ENCODE measurements at places on chromosomes 12 and 14. TPM values are rescaled to one million over a fixed set of nuclear protein-coding genes. Genes with fewer than 3 reads are reported as not detected.

- H3K27ac ChIP-seq, result no peak overlapping the region
- H3K4me3 ChIP-seq, result no peak overlapping the region
- no peaks in the 10 kb centered on the region for H3K36me3 ChIP-seq
- H3K4me1 ChIP-seq, result no peaks in the 10 kb centered on the region
- H3K27me3 ChIP-seq, result no peaks in the 10 kb centered on the region
Observed at GRCh38 chr12:117908411-117908810, 60.4 kb downstream of the KSR2 start.

DNA sequence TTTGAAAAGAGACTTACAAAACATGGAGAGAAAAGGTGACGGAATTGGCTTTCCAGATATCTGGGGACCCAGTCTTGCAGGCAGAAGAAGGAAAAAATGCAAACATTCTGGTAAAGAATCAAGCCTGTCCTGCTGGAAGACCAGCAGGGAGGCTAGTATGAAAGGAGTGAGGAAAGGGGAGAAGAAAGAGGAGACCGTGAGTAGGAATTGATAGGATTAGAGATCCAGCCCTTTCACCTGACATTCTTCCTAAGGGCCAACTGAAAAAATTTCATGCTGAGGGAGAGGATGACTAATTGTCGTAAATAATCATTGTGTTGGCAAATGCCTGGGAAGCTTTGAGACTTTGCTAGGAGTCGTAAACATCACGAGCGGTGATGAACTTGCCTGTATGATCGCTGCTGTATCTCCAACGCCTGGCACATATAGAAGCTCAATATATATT, 12.1 kb downstream of the BHLHE41 start:
- H3K27ac ChIP-seq, result peak overlapping the region; percentile 31
- H3K4me1 ChIP-seq, result peaks cover 34% of the 10 kb centered on the region
- no peaks in the 10 kb centered on the region for H3K36me3 ChIP-seq
- DNase-seq, result no peak

GRCh38 chr12:96906849-96907670, at the start of gene NEDD1:
TSS of gene NEDD1 (plus strand) at chr12:96907257. CDS start at chr12:96909760, 2,503 bp downstream.
- peak; percentile 80 for DNase-seq
- H3K4me3 ChIP-seq, result peak within 1 kb of the TSS; percentile 96
- H3K4me1 ChIP-seq, result peaks cover 35% of the 10 kb centered on the region

DNA sequence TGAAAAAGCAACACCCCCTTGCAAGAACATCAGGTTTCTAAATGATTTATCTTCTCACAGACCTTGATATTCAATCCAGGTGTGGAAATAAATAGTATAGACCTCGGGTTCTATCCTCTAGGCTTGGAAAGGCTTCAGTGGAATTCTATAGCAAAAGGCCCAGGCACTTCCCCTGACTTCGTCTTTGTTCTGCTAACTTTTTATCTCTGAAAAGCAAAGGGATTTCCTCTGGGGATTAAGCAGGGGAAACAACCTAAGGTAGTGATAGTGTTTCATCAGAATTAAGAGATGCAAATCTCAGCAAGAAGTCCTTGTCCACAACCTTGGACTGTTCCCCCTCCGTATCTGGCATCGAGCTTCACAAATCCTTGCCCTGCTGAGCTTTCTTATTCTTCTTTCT, 59.5 kb upstream of the DUSP6 start:
- H3K27ac ChIP-seq, result no peak overlapping the region
- H3K4me3 ChIP-seq, result no peak overlapping the region

DNA sequence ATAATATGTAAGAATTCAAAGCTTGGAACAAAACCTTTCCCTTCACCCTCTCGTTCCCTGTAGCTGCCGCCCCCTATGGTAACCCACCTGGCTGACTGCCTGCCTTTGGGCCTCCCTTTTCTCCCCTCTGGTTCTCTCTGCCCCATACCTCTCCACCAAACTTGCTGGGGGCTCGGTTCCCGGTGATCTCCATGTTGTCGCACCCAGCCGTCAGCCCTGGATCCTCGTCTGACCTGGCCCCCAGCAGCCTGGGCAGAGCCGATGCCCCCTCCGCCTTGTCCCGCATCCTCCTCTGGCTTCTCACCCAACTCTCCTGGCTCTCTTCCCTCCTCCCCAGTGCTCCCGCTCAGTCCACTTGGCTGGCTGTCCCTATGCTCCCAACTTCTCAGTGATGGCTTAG, 4.5 kb downstream of the CYP46A1 start:
- H3K36me3 ChIP-seq, result no peaks in the 10 kb centered on the region
- H3K4me1 ChIP-seq, result peaks cover 23% of the 10 kb centered on the region
- H3K4me3 ChIP-seq, result no peak overlapping the region
- peaks cover 70% of the 10 kb centered on the region for H3K27me3 ChIP-seq
- H3K27ac ChIP-seq, result no peak overlapping the region

DNA sequence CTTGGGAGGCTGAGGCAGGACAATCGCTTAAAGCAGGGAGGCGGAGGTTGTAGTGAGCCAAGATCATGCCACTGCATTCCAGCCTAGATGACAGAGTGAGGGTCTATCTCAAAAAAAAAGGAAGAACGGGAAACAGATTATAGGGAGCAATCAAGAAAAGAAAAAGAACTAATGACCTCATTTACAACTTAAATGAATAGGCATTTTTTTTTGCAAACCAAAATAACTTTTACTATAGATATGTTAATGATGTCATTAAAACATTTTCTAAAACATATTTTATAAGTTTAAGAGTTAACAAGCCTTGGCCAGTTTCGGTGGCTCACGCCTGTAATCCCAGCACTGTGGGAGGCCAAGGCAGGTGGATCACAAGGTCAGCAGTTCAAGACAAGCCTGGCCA, 6.8 kb upstream of the RESF1 start:
- H3K27ac ChIP-seq, result no peak overlapping the region
- peaks cover 26% of the 10 kb centered on the region for H3K36me3 ChIP-seq
- H3K4me1 ChIP-seq, result peaks cover 63% of the 10 kb centered on the region
- no peak overlapping the region for H3K4me3 ChIP-seq
- DNase-seq, result no peak

GRCh38 chr14:95475540-95476240, 40.8 kb downstream of the SYNE3 start:
- H3K4me1 ChIP-seq, result peaks cover 45% of the 10 kb centered on the region
- H3K27me3 ChIP-seq, result no peaks in the 10 kb centered on the region
- no peak for DNase-seq

GRCh38 chr14:69101331-69101826, 51.5 kb downstream of the DCAF5 start:
- no peaks in the 10 kb centered on the region for H3K27me3 ChIP-seq
- peaks cover 5% of the 10 kb centered on the region for H3K4me1 ChIP-seq
- H3K36me3 ChIP-seq, result peaks cover 5% of the 10 kb centered on the region
- H3K27ac ChIP-seq, result no peak overlapping the region
- no peak for DNase-seq

DNA sequence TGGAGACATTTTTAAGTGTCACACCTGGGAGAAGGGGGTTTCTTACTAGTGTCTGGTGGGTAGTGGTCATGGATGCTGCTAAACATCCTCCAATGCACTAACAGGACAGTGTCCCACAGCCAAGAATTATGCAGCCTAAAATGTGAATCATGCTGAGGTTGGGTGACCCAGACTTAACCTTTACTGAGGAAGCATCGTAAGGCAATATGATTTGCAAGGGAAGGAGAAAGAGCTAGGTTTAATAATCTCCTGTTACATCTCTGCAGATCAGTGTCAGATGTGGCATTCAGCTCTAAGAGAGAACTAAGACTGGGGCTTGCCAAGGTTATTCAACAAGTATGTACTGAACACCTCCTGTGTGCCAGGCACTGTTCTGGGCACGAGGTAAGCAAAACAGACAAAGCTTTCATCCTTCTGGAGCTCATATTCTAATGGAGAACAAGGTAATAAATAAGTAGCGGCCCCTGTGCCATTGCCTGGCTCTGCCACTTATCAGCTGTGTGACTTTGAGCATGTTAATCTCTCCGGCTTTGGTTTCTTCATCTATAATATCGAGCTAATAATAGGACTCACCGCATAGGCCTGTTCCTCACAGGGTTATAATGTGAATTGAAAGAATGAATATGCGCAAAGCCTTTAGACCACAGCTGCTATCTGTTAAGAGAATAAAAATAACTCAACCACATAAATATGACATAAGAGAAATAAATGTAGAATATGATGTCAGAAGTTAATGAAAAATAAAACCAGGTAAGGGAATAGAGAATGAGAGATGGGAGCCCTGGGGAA, 13.5 kb upstream of the GOLGA5 start:
- H3K36me3 ChIP-seq, result no peaks in the 10 kb centered on the region
- no peak for DNase-seq
- no peaks in the 10 kb centered on the region for H3K27me3 ChIP-seq
- H3K27ac ChIP-seq, result no peak overlapping the region
- peaks cover 18% of the 10 kb centered on the region for H3K4me1 ChIP-seq
- no peak overlapping the region for H3K4me3 ChIP-seq

- DNase-seq, result no peak
- no peak overlapping the region for H3K27ac ChIP-seq
Observed at GRCh38 chr12:16245209-16245608, 32.3 kb downstream of the SLC15A5 start.

DNA sequence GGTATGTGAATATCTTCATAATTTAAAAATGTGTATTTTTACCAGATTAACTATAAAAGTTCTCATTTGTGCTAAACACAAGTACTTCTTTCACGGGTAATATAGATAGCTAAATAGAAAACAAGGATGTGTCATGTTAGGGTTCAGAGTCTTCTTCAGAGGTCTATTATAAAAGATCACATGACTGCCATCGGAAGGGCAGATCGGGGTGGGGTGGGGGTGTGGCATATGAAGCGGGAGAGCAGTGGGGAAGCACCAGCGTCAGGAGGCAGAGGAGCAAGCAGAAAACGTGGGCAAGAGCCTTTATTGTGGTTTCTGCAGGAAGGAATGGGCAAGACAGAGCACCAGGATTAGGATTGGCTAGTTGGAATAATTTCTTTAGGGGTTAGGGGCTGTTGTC, 63.7 kb upstream of the DNM1L start:
- no peaks in the 10 kb centered on the region for H3K36me3 ChIP-seq
- H3K4me3 ChIP-seq, result no peak overlapping the region
- no peaks in the 10 kb centered on the region for H3K27me3 ChIP-seq
- H3K4me1 ChIP-seq, result peaks cover 4% of the 10 kb centered on the region
- peak overlapping the region; percentile 87 for H3K27ac ChIP-seq

- H3K4me3 ChIP-seq, result no peak overlapping the region
- no peaks in the 10 kb centered on the region for H3K27me3 ChIP-seq
- no peaks in the 10 kb centered on the region for H3K4me1 ChIP-seq
- H3K36me3 ChIP-seq, result no peaks in the 10 kb centered on the region
Observed at GRCh38 chr14:79369359-79370332, 841.7 kb downstream of the DIO2 start.

DNA sequence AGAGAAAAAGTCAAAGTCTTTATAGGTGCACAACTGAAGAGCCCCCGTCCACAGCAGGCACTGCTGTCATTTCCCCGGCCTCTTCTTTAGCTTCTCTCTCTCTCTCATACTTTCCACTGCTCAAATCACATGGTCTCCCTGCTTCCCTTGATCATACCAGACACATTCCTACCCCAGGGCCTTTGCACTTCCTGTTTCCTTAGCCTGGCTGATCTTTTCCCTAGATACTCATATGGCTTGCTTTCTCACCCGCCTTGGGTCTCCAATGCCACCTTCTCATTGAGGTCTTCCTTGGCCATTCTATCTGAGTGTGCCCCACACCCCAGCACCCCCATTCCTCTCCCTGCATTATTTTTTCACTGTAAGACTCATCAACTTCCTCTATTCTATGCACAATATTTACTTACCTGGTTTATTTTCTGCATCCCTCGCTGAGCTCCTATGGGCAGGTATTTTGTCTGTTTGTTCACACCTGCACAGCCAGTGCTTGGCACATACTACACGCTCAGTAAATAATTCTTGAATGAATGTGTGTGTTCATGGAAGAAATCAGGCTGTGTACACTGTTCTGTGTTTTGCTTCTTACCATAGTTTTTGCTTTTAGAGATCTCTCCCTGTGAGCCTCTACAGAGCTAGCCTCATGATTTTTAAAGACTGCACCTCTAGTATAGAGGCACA, 31.9 kb downstream of the SERPINA1 start:
- no peaks in the 10 kb centered on the region for H3K4me1 ChIP-seq
- DNase-seq, result no peak
- no peak overlapping the region for H3K27ac ChIP-seq
- peaks cover 7% of the 10 kb centered on the region for H3K36me3 ChIP-seq
- H3K4me3 ChIP-seq, result no peak overlapping the region

GRCh38 chr14:102930753-102931579, 8.5 kb downstream of the AMN start:
- peak overlapping the region; percentile 40 for H3K4me3 ChIP-seq
- no peak for DNase-seq

GRCh38 chr12:57386187-57386720, 44.6 kb downstream of the R3HDM2 start:
- no peaks in the 10 kb centered on the region for H3K27me3 ChIP-seq
- H3K4me1 ChIP-seq, result peaks cover 10% of the 10 kb centered on the region
- peak overlapping the region; percentile 51 for H3K27ac ChIP-seq
- no peak for DNase-seq

TGM1 gene
- not detected for polyA plus RNA-seq

PLA2G1B gene
- polyA plus RNA-seq, result not detected

WASHC3 gene
- 77.8 TPM for polyA plus RNA-seq

PLD4 gene
- 77.4 TPM for polyA plus RNA-seq

NANOG gene
- not detected for polyA plus RNA-seq

MSI1 gene
- not detected for polyA plus RNA-seq

CLEC4D gene
- not detected for polyA plus RNA-seq

SYNJ2BP gene
- 11.3 TPM for polyA plus RNA-seq

RASAL1 gene
- 0.17 TPM for polyA plus RNA-seq
